ENCODE measurements at places on chromosomes 5 and 9. TPM values are rescaled to one million over a fixed set of nuclear protein-coding genes. Genes with fewer than 3 reads are reported as not detected.
A peak's percentile ranks its signal among the peaks of the same experiment; 100 is the strongest.

DNA sequence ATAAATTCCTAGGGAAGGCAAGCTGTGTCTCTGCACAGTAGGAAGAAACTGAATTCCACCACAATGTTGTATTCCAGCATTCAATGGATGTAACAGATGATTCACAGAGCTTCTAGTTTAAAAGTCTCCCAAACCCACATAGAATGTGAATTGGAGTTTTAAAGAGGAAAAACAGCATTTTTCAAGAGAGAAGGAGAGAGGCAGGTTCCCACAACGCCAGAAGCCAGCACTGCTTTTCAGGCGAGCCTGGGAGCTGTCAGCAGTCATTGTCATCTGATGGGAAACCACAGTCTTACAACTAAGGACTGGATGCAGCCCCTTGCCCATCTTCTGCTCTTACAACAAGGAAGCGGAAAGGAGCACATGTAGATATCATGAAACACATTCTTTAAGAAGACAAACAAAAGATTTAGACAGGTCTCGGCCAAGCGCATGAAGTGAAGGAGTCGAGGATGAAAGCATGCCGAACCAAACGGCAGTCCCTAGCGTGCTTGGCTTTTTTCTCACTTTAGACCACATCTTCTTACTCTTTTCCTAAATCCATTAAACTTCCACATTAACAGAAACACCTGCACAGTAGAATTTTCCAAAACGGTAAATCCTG, 638 bp downstream of the DIRAS2 start:
- DNase-seq = no peak

GRCh38 chr9:98375138-98375726, 119.8 kb upstream of the TBC1D2 start:
- DNase-seq = no peak

DNA sequence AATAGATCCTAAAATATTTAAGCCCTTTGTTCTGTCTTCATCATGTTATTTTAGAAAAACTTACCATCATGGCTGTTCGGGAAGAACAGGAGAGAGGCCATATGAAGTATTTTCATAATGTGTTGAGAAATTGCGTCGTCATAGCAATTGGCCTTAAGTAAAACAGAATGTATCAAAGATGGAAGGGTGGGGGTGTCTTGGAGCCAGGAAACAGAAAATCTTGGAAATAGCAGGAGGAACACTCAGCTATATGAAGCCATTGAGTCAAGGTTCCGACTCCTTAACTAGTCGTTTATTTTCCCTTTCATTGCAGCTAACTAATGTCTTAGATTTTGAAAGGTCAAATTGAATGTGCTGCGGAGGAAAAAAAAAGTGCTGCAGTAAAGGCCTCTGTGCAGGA, 1.3 kb downstream of the SPTAN1 start:
- DNase-seq = no peak

- no peak for DNase-seq
Measured at GRCh38 chr5:106401561-106401960, 1269.2 kb downstream of the EFNA5 start.

Gene RLN1
- total RNA-seq = not detected

DNA sequence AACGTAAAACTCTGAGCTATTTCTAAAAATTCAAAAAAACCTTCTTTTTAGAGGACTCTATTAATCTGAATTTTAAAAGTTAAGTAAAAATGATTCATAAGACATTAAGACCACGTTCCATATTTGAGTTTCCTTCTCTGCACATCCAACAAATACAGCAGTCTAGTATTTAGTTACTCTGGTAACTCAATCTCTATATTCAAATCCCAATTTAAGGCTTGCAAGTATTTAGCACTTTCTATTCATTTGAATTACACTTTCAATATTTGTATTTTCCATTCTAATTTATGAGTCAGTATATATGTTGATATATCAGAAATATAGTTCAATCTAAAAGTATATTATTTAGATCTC, 17.7 kb downstream of the RFX3 start:
- DNase-seq = no peak

DNA sequence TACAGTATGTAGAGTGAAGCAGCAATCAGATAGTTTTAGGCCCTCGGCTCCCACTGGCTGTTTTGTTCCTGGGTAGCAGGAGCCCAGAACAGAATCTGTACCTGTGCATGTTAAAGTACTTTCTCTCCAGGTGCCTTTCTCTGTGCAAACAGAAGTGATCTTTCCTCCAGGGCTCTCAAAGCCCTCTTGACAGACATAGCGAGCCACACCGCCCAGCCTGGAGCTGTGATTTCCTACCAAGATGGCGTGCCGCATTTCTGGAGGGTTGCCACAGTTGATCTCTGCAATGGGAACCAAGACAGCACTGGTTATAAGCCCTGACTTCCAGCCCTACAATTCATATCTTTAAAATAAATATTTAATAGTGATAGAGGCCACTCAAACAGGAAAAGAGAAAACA, 50.9 kb downstream of the SUSD1 start:
- no peak for DNase-seq

Gene FOXD4L5
- 0.28 TPM for total RNA-seq

Gene TUSC1
- 42.1 TPM for total RNA-seq

- DNase-seq = no peak
Measured at GRCh38 chr5:122314036-122314435, 2.0 kb downstream of the SNCAIP start.

DNA sequence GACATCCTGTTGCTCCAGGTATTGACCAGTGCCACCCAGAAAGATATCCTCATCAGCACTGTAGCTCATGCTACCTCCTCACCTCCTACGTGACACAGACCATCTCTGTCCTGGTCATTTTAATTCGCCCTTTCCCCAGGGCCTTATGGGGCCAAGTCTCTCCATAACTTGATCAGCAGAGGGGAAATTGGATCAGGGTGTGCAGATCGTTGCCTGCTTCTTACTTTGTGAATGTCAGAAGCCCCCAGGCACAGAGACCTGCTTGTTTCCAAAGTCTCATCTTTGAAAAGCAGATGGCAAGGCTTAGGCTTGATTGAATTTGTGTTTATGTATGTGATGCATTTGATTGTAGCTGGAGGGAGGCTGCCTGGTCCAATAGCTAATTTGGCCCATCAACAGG, 8.8 kb upstream of the DBH start:
- DNase-seq = no peak

DNA sequence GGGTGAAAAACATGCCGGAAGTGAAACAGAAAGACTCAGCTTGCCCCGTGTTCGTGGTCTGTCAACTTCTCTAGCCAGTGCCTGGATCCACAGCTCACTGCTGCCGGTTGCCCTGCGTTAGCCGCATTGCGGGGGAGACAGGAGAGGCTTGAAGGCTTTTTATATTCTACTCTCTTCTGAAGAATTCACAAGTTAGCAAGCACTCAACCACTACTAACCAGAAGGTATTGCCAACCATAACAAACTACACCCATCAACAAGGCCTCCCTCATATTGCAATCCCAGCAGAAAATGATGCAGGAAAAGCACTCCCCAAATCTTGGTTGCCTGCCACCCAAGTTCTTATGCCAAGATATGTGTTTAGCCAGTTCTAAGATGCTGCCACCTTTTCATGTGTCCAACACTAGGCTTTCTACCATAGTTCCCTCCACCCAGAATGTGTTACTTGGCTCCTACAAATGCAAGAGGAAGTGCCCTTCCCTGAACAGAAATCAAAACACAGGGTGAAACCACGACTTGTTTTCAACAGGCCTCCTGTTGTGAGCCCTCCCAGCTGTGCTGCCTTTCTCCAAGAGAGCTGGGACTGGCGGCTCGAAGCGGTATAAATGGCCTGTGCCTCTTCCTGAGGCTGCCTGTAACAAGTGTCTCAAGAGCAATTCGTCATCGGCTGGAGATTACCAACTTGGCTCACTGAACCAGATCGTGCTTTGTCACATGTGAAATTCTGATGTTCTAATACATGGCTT, 129.0 kb downstream of the SNX18 start:
- DNase-seq = peak; percentile 56

DNA sequence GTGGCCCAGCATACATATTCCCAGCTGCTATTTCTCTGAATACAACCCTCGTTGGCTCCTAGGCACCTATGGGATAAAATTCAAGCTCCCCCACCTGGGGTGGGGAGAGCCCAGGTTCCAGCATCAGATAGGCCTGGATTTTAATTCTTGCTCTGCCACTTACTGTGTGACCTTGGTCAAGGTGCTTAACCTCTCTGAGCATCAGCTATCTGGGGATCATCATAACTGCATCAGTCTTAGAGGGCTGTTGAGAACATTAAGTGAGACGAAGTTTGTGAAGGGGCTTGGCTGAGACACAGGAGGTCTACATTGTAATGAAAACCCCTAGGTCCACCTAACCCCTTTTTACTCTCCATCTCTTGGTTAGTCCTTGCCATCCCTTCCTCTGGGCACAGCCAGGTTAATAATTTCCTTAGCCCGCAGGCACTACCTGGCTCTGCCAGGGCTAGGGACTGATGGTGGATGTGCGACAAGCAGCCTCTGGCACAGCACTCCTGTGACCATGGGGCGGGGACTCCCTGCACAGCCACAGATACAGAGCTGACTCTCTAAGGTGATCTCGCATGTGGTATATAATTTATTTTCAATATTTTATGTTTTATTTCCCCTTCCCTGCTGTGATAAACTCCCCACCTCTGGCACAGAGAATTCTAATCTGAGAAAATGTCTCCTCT, 68.7 kb downstream of the CRB2 start:
- DNase-seq = no peak

Gene FAM153A
- 2.0 TPM for total RNA-seq

Gene FAM221B
- not detected for total RNA-seq

GRCh38 chr9:26054600-26055520, 376.6 kb upstream of the TUSC1 start:
- no peak for DNase-seq

GRCh38 chr9:22064957-22065356, 55.9 kb upstream of the CDKN2B start:
- no peak for DNase-seq

DNA sequence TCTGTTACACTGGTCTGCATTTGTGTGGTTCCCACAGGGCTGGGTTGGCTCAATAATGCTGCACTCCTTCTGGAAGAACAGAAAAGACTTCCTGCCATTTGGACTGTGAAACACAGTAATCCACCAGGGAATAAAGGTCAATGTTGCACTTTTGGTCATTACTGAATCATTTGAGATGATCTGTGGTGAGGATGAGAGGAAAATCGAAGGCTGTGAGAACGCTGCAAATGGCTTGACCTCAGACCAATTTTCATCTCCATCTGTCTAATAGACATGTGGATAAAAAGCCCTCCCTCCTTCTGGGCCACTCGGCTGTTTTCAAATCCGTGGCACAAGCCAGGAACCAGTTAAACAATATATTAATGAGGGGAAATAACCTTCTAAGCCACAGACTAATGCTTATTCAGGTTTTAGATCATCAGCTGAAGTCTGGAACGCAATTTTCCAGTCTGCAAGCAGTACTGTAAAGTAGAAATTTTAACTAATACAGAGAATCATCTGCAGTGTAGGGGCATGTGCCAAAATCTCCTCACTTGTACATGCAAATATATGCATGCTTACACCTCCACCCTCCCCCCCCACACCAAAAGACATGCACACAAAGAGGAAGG, 20.2 kb downstream of the TLE1 start:
- no peak for DNase-seq

Gene ANP32B
- 23.3 TPM for total RNA-seq

GRCh38 chr9:129321286-129322021, 143.4 kb upstream of the IER5L start:
- DNase-seq = no peak

- DNase-seq = no peak
Measured at GRCh38 chr9:107584186-107584585, 94.6 kb upstream of the KLF4 start.

DNA sequence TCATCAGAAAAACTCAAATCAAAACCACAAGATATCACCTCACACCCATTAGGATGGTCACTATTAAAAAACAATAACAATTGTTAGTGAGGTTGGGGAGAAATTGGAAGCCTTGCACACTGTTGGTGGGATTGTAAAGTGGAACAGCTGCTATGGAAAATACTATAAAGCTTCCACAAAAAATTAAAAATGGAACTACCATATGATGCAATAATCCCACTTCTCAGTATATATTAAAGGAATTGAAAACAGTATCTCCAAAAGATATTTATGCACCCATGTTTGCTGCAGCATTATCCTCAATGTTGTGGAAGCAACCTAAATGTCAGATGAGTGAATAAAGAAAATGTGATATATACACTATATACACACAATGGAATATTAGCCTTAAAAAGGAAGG, 14.5 kb upstream of the ADRA1B start:
- DNase-seq = no peak

DNA sequence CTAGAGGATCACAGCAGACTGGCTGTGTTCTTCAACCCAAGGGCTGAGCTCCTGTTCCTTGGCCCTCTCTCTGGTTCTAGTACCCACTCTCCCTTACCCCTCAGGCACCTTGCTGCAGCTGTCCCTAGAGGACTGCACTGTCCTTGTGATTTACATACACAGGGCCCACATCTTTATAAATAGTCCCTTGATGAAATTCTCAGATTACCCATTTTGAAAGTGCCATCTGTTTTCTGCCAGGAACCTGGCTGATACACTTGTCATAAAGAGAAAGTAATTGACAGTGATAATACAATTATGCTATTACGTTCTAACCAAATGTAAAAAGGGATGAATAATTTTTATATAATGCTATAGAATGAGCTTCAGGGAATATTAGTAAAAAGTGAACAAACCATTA, 16.5 kb upstream of the SPARC start:
- no peak for DNase-seq

- no peak for DNase-seq
Measured at GRCh38 chr5:112923148-112923917, 1.3 kb upstream of the REEP5 start.

GRCh38 chr9:81737871-81738507, 48.6 kb upstream of the TLE1 start:
- peak; percentile 20 for DNase-seq
